ENCODE measurements at places on chromosomes 11 and 22.
A peak's percentile ranks its signal among the peaks of the same experiment; 100 is the strongest.

GRCh38 chr22:36770513-36771231 is 5.2 kb downstream of the IFT27 start:
- DNase-seq, result no peak

- DNase-seq, result no peak
Observed at GRCh38 chr11:109507836-109508561, 86.0 kb downstream of the C11orf87 start.

- no peak for DNase-seq
Observed at GRCh38 chr11:134819041-134819440, 407.0 kb upstream of the B3GAT1 start.

DNA sequence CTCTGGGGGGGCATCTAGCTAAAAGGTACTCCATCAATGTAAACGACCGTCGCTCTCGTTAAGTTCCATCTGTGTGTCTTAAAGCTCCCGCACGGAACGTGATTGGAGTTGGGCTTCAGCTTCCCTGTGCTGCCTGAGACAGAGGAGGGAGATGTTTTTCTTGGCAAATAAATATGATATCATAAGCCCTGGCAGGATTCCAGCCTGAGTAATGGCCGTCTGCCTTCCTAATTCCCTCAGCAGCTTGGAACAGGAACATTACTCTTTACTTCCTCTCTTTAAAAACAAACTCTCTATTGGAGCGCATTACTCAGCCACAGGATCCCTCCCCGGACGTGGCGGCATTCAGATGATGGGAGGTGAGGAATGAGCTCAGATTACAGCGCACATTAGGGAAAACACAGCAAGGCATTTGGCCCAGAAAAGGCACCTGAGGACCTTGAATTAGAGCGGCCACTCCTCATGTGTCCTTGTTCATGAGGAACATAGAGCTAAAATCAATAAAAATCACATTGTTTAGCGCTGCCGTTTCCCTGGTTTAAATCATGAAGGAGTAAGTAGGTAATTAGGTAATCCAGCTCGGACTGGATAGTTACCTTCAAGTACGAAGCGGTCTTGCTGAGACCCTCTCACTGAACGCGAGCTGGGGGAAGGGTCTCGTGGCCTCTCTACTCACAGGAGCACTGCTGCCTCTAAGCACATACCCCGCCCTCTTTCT is 230.4 kb downstream of the ST3GAL4 start:
- no peak for DNase-seq

DNA sequence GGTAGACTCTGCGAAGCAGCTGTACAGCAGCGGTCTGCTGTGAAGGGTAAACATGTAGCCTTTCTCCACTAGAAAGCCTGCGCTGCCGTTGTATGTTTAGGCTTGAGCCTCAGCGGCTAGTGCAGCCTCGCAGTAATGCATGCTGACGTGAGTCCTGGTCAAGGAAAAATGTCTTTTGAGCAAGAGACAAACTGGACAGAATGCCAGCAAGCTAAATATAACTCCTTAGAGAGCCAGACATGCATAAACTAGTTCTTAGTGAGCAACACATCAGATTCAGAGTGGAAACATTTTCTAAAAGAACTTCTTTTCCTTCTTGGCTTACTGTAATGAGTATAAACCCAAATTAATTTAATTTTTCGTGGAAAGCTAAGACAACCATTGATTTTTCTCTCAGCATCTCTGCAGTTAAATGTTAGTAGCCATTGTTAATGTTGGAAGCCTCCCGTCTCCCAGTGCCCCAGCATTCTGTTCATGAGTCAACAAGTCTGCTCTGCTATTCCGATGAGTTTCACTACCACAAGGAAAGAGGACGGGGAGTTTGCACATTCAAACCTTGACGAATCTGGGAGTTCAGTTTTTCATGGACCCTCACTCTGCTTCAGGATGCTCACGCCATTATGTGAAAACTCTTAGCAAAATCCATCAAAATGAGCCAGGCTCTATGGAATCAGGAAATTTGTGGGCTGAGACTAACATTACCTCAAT is 51.4 kb downstream of the JAM3 start:
- no peak for DNase-seq

DNA sequence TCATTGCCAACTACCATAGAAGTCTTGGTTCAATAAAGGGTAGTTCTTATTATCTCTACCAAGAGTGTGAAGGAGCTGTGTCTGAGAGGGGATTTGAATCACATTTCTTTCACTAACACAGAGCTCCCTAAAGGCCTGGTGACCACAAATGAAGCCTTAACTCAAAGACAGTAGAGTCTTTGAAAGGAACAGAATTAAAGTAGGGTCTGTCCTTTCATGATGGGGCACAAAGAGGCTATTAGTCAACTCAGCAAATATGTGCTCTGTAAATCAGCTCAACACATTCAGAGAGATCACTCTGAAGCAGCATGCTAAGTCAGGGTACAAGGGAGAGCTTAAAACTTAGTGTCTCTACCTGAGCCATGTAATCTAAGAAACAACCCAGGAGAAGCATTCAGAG is 212.4 kb upstream of the SYN3 start:
- no peak for DNase-seq

DNA sequence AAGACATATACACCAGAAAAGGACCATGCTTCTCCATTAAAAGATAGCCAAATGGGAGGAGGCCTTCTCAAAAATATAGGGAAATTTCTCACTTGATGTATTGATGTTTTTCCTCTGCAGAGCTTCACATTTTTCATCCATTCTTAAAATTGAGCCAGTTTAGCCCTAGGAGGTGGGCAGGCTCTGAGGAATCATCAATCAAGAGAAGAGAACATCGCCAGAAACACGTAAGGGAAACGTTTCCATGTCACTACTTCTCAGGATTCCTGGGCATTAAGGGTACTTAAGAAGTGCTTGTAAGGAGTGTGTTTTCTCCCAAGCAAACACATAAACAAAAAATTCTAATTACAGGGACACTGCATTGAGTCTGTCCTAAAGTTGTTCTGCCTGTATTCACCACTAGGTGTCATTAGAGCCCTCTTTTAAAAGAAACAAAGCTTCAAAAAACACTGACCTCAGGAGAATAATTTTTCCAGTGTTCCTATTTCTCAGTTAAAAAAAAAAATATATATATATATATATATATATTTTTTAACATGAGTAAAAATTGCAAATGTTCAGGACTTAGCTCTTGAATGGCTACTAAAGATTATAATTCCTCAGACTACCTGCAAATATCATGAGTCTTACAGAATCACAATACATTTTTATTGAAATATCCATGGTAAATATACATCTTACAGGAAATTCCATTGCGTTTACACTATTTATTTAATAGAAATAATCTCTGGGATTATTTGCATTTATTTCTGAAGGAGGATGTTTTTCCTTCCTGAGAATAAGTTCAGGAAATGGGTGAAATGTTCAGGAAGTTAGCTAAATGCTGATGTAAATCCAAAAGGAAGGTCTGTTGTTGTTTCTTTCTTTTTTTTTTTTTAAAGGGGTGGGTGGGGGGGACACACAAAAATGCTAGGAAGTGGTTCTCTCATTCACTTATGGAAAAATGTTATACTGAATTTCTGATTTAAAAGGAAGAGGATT is 16.0 kb downstream of the FZD4 start:
- peak; percentile 50 for DNase-seq

Data from CD4-positive, alpha-beta T cell treated with Interleukin-12 subunit alpha and Interleukin-12 subunit beta, for 1 hour (primary cell).